ENCODE measurements at places on chromosomes 11 and 22.

DNA sequence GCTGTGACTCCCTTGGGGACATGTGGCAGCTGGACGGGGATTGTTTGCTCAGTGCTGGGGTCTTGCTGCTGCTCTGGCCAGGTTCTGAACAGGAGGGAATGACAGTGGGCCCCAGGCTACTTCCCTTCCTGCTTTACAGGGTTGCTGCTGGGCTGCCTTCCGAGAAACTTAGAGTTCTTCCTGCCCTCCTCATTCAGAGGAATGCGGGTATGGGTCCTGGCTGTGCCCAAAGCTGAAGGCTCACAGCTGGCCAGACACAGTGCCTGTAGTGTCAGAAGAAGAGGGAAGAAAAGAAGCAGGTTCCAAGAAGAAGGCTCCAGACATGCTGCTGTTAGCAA lies 108.3 kb upstream of the PARVA start:
- no peak for DNase-seq

GRCh38 chr22:48596111-48596850 lies 1231.4 kb downstream of the BRD1 start:
- DNase-seq: no peak

GRCh38 chr11:111502611-111503010 lies 9.6 kb downstream of the BTG4 start:
- no peak for DNase-seq

- no peak for DNase-seq
These were observed 10.4 kb upstream of the AGBL2 start for GRCh38 chr11:47725442-47726117.

GRCh38 chr11:125433454-125434121 lies 62.5 kb downstream of the FEZ1 start:
- no peak for DNase-seq

Measured in NCI-H748 treated with DMSO at 0.1 percent for 48 hours (cell line).